NCI-H1417 treated with DMSO at 0.1 percent for 48 hours (cell line): ENCODE measurements at places on chromosomes 4 and X.

DNA sequence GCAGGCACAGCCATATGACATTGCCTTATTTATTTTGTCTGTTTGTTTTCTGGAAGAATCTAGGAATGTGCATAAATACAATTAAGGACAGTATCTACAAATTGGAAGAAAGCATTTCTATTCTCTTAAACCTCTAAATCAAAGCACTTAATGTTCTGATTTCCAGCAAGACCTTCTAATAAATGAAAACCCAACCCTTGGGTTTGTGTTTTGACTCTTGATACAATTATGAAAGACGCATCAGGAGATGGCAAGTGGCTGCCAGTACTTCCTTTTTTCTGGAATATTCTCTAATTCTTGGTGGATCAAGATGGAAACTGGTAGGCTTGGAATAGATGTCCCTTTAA is 437 bp upstream of the CPE start:
- DNase-seq, result no peak

DNA sequence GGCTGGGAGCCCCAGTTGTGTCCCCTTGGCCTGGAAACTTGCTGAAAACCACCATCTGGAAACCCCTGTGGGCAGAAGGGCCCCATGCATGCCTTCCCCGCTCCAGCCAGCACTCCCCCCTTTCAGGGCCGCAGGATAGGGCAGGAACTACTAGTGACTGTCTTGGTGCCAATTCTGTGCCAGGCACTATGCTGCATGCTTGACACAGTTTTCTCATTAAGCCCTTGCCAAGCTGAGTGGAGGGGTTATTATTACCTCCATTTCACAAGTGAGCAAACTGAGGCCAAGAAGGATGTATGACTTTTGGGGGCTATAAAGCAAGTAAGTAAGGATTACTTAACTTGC is 73.6 kb upstream of the PJA1 start:
- no peak for DNase-seq

GRCh38 chrX:67622053-67622585 is 78.3 kb downstream of the AR start:
- DNase-seq, result no peak

GRCh38 chr4:40389986-40390385 is 54.9 kb downstream of the CHRNA9 start:
- DNase-seq, result no peak

- DNase-seq, result no peak
These were observed 1.5 kb upstream of the SLC16A2 start for GRCh38 chrX:74419864-74420195.

DNA sequence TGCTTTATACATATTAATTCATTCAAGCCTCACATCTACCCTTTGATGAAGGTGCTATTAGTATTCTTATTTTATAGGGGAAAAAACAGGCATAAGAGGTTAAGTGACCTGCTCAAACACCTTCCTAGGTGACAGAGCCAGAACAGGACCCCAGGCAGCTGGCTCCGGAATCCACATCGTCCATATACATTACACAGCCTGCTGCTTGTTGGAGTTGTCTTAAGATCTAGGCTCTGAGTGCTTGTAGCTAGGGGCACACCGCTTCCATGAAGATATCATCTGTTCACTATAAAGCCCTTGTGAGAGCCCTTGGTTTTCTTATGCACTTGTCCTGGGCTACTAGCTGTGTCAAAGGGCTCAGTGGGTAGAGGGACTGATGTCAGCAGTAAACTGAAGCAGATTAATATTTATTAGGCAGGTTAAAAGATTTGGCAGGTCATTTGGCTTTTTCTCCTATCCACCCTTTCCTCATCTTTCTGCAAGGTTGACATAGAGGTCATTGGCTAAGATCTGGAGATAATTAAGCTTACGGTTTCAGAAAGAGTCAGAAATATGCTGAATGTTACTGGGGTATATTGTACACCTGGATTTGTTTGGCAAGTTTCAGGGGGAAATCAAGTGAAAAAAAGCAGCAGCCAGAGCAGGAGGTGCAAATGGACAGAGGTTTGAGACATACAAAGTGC is 195.4 kb downstream of the SOWAHB start:
- no peak for DNase-seq
